ENCODE measurements at places on chromosomes 1 and 21.

- DNase-seq: no peak
Observed at GRCh38 chr1:50970509-50970887, 453 bp downstream of the CDKN2C start.

- no peak for DNase-seq
Observed at GRCh38 chr21:39029086-39029755, 154.0 kb downstream of the PSMG1 start.

GRCh38 chr1:19317126-19317910, 5.2 kb downstream of the SLC66A1 start:
- no peak for DNase-seq

DNA sequence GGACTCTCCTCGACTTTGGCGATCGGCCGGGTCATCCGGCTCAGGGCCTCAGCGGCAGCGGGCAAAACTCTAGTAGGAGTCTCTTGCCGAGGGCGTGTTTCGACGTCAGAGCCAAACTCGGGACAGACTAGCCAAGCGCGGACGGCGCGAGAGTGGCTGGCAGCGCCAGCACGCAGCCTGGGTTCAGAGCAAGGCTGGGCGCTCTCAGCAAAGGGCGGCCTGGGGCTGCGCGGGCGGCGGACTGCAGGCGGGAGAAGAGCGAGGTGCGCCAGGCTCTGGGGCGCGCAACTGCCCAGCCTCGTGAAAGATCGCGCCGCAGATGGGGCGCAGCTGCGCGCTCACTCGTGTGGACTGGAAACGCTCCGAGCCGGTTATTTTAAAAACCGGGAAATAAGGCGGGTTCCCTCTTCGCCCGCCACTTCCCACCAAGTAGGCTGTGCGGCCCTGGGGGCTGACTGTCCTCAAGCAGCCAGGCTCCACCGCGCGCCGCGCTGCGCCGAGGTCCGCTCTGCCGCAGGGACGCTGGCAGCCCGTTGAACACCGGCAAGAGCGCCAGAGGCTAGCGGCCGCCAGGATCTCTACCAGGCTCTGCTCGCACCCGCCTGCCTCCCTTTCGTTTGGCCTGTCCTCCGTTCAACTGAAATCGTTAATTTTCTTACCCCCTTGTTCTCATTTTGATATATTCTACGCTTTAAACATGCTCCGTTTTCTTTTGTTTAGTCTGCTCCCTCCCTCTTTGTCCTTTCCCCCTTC, 2.4 kb downstream of the ALX3 start:
- DNase-seq: no peak

DNA sequence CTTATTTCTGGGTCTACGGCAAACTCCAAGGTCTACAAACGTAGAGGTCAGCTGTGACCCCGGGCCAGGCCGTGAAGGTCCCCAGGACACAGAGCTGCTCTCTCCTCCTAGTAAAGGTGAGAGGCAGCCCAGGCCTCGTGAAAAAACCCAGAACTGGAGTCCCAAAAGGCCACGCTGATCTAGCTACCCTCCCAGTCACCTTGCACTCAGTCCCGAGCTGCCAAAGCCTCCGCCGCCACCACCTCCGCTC, 125 bp downstream of the ATP5PF start:
- no peak for DNase-seq

DNA sequence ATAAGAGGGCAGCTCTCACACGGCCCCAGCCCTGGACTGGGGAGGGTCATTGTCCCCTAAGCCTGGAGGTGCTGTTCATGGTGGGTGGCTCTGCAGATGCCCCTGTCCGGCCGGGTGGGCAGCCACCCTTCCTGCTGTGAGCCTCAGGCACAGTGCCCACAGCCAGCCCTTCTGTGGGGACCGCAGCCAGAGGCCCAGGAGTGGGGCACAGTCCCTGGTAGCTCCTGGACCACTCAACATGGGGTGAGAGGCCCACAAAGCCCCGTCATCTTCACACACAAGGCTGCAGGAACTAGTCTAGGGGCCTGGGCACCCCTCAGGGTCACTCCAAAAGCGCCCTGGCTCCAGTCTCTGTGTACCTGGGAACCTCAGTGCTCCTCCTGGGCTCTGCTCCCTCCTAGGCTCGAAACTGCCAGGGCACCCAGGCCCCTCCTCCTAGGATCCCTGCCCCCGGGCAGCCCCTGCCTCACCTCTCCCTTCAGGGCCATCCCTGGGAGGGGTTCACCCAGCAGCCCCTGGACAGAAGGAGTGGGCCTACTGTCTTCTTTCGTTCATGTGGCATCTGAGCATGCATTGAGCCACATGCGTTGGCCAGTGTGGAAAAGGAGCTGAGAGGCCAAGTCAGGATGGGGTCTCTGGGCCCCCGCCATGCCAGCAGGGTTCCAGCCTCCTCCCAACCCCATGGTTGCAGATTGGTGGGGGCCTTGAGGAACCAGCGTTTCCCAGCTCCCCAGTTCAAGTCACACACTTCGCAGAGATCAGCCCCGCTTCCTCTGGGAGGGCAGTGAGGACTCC, 43.0 kb downstream of the WNT9A start:
- DNase-seq: no peak

- DNase-seq: no peak
Observed at GRCh38 chr1:105874621-105875020, 1181.9 kb upstream of the PRMT6 start.

DNA sequence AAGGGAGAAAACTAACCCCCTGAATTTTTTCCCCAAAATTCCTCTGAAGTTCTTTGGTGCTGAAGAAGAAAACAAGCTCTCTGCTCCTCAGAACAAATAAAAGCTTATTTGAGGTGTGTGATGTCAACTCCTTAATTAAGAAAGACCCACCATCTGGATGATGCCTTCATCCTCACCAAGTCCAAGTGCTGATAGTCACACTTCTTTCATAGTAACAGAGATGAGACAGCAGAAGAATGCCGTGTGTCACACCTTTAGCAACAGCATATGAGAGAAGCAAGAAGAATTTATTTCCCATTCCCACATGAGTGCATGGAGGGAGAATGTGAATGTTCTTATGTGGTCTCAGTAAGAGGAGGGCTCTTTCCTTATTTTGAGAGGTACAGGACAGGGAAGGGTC, 91.2 kb downstream of the TGFB2 start:
- no peak for DNase-seq

DNA sequence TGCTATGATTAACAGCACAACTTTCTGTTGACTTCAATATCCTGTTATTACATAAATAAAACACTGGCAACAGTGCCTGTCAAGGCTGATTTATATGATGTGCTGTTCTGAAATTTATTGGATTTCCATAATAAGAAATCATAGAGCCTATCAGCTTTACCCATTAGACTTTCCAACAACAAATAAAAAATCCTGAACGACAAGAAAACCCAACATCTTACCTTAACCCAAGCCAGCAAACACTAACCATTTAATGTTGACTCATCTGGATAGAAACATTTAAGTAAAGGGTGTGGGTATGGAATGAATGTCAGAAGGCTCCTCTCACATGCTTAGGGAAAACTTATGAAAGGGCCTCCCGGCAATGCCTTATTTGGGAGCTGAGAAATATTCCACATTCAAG, 165.1 kb downstream of the SLC45A1 start:
- no peak for DNase-seq

DNA sequence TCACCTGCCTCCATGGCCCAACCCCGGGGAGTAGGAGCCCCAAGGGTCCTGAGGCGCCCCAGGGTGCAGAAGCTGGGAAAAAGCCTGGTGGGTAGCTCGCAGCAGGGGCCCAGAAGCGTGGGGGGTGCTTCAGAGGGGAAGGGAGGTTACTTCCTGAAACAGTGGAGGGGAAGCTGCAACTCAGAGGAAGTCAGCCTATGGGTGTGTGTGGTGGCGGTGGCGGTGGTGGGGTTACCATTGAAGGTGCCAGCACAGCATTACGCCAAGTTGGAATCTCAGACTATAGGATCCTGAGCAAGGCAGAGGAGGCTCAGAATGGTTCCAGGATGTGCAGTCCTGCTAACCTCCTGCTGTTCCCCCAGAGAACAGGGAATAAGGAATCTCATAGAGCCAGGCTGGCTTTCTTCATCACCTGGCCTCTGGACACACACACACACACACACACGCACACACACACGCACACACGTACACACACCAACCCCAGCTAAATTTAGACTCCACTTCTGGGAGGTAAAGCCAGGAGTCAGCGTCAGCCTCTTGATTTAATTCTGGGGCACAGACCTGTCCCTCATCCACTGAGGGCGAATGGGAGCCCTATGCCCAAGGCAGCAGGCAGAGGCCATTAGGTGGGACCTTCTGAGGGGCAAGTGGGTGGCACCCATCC, 1.3 kb downstream of the DENND4B start:
- peak; percentile 58 for DNase-seq

GRCh38 chr1:66999640-67000400, 54.1 kb downstream of the SLC35D1 start:
- DNase-seq: no peak

- no peak for DNase-seq
Observed at GRCh38 chr1:200359610-200360163, 50.1 kb downstream of the ZNF281 start.

DNA sequence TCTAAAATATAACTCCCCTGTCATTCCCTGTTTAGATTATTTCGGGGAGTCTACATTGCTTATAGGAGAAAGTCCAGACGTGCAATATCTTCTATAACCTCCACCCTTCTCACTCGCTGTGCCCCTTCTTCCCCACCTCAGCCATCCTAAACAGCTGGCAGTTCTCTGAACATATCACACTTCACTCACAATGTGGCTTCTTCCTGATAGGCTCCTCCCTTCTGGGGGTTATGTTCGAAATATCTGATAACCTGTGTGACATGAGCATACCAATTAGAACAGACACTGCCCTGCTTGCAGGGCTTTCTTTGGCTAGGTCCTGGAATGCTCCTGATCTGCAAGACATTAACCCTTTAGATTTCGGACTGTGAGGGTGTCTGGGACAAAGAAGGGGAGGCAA, 274.6 kb downstream of the NFIA start:
- no peak for DNase-seq

- no peak for DNase-seq
Observed at GRCh38 chr1:97599447-97599846, 321.4 kb downstream of the DPYD start.

GRCh38 chr1:7497107-7497637, 273.9 kb upstream of the VAMP3 start:
- DNase-seq: no peak

- no peak for DNase-seq
Observed at GRCh38 chr21:22223385-22223784, 1225.2 kb downstream of the NCAM2 start.

DNA sequence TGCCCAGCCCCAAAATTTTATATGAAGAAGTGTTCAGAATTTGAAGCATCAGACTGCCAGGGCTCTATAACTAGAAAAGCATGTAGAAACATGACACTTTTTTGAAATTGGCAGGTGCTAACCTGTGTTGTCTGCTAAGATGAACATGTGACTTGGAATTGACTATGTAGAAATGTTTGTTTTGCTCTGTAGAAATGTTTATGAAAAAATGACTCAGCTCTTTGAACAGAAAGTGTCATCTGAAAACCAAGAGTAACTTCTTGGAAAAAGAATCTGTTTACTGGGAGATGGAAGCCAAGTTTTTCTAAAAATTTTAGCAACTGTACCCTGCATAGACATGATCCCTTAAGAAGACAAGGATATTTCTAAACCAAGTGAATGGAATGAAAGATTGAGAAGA, 59.2 kb downstream of the LHX9 start:
- DNase-seq: no peak

- DNase-seq: no peak
Observed at GRCh38 chr1:116768416-116769103, 14.3 kb downstream of the CD2 start.

GRCh38 chr1:118186026-118186425, 998 bp upstream of the SPAG17 start:
- DNase-seq: no peak

DNA sequence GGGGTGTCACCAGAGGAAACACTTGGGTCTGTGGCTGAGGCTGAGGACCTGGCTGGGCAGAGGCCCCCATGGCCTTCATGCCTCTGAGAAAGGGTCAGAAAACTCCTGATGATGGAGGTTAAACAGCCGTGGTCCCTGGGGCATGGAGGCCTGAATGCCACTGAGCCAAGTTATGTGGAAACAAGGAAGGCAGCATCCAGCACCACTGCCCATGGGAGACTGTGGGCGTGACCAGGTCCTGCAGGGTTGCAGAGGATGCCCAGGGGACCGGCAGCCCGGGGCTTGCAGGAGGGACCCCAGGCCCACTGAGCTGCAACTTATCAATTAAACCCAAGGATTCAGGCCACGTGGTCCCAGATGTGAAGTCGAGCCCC, 18.9 kb upstream of the COL6A2 start:
- no peak for DNase-seq

GRCh38 chr1:82299056-82299455, 498.3 kb downstream of the ADGRL2 start:
- no peak for DNase-seq

GRCh38 chr1:186930238-186930637, 101.5 kb downstream of the PLA2G4A start:
- DNase-seq: no peak

GRCh38 chr1:181936269-181936668, 125.2 kb downstream of the ZNF648 start:
- DNase-seq: no peak

DNA sequence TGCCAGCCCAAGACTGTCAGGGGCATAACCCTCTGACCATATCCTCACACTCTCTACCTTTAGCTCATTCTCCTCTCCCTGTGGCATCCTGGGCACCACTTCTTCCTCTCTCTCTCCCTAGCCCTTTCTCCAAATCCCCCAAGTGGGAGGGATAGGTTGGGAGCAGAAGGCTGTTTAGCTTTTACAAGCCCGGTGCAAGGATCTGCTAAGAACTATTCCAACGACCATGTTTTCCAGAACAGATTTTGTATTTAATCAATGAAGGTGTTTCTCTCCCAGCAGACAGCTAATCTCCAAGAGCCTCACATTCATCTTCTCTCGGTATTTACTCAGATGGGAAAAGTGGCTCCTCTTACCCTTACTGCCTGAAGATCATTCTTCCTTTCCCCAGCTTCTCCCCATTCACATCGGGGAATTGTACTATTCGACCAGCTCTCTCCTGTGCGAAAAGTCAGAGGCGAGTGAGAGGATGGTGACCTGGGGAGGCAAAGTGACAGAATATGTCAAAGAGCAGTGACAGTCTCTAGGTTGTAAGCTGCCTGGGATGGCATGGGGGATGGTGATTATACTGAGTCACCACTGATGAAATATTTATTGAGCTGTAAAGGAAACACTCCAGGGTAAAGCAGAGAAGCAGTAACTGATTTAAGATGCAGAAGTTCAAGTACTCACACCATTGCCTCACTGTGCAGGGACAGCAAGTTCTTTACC, 47.0 kb upstream of the RBM15 start:
- no peak for DNase-seq

DNA sequence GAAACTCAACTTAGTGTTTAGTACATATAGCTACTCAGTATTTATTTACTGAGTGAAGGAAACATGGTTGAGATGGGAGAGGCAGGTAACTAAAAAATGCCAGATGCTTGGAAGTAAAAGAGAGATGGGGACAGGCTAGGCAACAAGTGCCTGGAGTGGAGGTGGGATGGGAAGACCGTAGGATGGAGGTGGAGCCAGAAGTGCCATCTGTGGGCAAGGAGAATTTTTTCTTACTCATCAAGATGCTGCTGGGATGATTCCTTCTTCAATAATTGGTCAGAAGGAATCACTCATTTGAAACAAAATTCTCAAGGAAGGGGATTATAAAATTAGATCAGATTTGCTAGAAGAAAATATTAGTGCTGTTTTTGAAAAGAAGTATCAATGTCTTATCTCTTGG, 72.9 kb downstream of the IFI44 start:
- no peak for DNase-seq
